ENCODE measurements at places on chromosomes 16 and 17.

DNA sequence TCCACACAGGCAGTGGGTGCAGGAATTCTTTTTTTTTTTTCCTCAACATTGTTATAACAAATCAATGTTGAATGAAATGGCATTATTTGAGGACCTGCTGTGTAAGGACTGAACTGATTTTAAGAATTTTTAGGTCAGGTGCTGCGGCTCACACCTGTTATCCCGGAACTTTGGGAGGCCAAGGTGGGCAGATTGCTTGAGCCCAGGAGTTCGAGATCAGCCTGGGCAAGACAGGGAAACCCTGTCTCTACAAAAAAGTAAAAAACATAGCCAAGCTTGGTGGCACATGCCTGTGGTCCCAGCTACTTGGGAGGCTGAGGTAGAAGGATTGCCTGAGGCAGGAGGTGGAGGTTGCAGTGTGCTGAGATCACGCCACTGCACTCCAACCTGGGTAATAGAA lies 12.4 kb downstream of the MPRIP start:
- DNase-seq, result no peak

DNA sequence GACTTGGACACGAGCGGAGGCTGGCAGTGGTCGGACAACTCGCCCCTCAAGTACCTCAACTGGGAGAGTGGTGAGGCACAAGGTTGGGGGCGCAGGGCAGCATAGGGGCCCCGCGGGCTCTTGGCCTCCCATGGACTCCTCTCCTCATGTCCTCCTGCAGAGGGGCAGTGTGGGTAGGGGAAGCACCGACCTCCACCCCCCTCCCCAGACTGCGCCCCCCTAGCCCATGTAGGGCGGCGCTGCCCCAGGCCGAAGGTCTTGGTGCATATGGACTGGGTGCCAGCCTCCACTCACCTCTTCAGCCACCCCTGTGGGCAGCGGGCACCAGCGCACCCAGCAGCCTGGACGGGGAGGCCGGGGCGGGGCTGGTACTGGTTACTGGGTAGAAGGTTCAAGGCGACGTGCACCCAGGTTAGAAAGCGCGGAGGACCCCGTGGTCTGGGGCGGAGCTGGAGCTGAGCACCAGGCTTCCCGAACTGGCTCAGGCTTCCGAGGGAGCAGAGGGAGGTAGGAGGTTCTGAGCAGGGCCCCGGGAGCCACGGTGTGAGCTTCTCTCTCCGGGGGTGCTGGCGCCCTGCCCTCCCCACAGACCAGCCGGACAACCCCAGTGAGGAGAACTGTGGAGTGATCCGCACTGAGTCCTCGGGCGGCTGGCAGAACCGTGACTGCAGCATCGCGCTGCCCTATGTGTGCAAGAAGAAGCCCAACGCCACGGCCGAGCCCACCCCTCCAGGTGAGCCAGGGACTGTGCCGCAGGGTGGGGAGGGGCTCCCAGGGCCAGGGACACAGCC lies 39.5 kb downstream of the MRC2 start:
- DNase-seq, result no peak

DNA sequence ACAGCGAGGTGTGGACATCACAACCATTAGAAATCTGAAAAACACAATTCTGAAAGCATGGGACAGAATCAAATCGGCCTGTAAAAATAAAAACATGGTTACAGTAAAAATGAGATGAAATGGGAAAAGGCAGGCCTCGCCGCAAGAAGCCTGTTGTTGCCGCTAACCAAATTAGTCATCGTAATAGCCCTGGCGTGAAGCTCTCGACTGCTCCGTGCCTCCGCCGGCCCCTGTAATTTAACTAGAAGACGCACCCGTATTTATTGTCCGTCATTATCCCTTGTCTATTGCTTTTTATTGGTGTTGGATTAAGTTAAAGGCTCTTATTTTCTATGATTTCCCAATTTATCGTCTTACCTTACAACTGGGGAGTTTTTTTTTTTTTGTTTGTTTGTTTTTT lies 334.6 kb upstream of the EEF2KMT start:
- DNase-seq, result no peak

DNA sequence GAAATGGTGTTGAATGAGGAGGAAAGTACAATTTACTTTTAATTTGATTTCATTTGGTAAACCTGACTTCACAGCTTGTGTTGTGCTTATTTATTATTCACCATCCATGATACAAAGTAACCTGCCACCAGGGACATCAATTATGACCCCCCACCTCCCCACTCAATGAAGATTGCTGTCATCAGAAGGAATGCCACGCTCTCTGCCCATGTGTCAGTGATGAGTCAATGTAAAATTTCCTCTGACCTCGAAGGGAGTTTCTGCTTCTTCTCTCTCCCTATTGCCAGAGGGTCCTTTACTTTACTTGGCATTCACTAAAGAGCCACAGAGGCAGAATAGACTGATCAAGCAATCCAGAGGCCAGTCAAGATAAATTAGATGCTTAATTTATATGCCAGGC lies 759.7 kb downstream of the CDH11 start:
- DNase-seq, result no peak

- DNase-seq, result no peak
Measured at GRCh38 chr17:5123343-5124124, 7.7 kb downstream of the USP6 start.

GRCh38 chr16:47884116-47884725 lies 271.6 kb downstream of the ABCC12 start:
- DNase-seq, result no peak

GRCh38 chr17:82560802-82561428 lies 41.4 kb downstream of the FOXK2 start:
- no peak for DNase-seq

DNA sequence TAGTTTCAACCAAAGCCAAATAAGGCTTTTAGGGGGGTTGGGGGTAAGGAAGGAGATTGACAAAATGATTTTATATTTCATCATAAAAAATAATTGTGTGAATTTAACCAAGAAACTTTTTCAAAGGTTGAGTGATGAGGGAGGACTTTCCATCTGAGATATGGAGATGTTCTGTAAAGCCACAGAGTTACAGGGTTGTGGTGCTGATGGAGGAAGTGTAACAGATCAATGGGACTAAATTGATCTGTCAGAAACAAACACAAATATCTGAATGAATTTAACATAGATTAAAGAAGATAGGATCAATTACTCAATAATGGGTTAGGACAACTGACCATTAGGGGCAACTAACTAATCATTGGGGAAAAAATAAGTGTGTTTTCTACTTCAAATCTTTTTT lies 14.2 kb upstream of the PIK3R5 start:
- no peak for DNase-seq

DNA sequence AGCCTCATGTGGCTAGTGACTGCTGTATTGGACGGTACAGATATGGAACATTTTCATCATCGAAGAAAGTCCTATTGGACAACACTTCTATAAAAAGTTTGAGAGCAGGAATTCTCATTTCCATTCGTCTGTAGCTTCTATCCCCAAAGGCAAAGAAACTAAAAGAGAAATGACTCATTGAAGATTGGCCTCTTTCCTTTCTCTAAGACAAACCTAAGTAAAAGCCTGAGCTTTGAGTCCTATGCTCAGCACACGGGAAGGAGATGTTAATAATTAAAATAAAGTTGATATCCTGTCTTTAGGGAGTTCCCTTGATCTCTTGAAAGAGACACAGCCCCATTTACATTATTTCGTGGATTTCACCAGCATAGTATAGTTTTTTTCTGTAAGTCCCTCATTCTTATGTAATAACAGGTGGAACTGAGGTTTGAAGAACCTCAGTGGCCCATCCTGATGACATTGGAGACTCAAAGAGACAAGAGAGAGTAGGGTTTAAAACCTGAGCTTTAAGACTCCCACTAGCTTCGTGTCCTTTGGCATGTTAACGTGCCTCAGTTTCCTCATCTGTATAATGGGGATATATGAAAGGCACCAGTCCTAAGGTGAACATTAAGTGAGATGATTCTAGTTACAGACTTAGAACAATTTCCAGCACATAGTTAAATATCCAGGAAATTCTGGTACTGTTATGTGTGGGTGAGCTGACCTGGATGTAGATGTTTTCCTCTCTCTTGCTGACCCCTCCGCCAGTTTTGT lies 174.0 kb downstream of the IRX3 start:
- DNase-seq, result no peak

DNA sequence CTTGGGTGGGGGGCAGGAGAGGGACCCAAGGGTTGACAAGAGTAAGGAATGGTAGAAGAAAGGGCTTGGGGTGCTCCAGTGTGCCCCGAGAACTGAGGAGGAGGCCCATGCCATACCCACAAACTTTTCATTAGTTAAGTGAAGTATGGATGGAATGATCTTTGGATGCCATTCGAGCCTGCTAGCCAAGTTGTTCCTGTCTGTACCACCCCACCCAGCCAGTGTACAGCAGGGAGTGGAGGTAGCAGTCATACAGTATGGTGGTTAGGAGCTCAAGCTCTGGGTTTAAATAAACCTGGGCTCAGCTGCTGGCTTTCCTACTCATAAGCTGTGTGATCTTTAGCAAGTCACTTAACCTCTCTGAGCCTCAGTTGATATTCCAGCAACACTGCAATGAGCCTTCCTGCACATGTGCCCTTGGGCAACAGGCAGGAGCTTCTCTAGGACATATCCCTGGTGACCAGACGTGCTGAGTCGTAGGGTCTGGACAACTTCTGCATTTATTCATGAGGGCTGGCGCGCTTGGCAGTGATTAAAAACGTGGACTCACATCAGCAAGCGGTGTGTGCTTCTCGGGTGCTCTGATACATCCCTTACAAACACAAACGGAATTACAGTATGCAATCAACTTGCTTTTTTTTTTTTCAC lies 22.9 kb downstream of the ITPRIPL2 start:
- no peak for DNase-seq

Measured in anterior cingulate cortex (tissue), 58 donors.